ENCODE measurements at places on chromosomes 3 and 15.

GRCh38 chr3:115931581-115931980 lies 308.3 kb downstream of the GAP43 start:
- no peak for DNase-seq

GRCh38 chr3:163735394-163735793 lies 1342.9 kb downstream of the SI start:
- no peak for DNase-seq

GRCh38 chr3:184295771-184296170 lies 3.3 kb upstream of the PSMD2 start:
- DNase-seq = no peak

DNA sequence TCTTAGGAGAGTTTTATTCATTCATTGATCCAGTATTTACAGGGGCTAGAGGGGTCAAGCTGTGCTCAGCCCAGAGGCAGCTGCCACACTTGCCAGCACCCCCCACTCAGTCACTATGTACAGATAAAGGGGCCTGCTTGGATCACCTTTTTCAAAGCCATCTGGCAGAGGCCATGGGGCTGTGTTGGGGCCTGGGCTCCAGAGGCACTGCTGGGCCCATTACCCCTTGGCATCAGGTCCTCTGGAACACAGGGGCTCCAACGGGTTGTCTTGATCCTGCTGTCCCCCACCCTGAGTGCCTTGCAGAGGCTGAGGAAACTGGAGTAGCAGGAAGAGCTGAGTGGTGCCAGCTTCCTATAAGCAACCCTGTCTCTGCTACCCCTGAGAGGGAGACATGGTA lies 43.9 kb downstream of the SEMA3G start:
- no peak for DNase-seq

DNA sequence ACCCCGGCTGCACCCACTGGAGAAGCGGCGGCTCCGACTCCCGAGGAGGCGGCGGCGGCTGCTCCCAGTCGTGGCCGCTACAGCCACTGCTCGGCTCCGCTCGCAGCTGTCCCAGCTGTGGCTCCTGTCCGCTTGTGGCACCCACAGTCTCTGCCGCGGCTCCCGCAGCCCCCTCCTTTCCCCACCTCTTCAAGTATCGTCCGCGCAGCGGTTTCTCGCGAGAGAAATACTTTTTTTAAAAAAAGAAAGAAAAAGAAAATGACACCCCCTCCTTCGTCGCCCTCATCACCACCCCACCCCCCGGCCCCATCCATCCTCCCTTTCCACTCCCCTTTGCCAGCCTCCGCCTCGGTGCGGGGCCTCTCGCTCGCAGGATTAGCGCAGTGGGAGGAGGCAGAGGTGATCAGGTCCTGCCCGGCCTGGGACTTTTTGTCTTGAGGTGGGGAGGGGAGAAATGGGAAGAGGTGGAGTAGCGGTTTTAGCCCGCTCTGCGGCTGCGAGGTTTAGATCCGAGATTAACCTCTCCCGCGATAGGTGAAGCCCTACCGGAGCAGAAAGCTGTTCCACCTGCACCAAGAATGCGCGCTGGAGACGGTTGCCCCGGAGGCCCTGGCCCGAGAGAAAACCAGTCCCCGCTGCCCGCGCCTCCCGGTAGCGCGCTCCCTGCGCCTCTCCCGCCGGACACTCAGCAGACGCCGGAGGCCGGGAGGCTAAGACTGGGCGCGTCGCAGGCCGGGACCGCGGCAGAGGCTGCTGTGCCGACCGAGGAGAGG lies at the start of gene FBN1:
TSS of gene FBN1 (minus strand) at position 152 of the 773 bp plus-strand sequence. CDS start 940 bp downstream, outside the sequence.
- peak; percentile 25 for DNase-seq

DNA sequence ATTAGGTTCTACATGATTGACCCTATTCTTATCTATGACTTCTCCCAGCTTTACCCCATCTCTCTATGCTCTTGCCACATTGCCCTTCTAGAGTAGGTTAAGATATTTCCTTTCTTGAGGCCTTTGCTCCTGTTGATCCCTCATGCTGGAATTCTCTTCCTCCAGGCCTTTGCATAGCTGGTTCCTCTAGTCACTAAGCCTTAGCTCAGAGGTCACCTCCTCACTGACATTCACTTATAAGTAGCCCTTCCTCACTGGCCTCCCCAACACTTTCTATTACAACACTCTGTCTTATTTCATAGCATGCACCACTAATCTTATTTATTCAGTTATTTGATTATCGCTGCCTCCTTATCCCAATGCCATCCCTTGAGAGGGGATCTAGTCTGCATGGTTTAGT lies 228.4 kb upstream of the COL8A1 start:
- DNase-seq = no peak

DNA sequence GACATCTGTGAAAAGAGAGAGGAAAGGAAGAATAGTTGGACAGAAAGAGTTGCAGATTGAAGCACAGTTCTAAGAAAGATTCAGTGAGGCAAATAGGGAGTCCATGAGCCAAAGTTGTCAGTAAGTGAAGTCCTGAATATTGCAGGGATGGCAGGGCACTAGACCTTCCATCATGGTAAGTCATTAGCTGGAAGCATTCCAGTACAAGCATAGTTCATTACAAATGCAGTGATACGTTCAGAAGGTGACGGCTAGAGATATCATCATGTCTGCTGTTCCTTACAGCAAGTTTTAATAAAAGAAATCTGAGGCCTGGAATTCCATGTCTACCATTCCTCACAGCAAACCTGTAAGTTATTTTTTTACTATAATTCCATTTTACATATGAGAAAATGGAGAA lies 720.1 kb downstream of the GBE1 start:
- DNase-seq = no peak

DNA sequence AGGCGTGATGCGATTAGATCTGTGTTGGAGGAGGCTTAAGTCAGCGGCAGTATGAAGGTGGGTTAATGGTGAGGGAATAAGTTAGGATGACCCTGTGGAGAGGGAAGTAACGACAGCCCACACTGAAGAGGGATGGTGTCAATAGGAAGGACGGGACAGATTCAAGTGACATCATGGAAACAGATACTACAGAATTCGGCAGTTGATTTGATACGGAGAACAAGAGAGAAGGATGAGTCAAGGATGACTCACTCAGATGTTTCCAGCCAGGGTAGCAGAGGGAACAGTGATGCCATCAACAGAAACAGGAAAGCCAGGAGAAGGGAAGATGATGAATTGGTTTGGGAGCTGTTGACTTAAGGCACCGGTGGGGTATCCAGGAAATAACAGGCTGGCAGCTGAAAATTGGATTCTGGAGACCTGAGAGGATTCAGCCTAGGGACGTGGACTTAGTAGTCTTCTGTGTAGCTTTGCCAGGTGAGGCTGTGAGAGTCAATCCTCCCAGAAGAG lies 38.0 kb downstream of the SHC4 start:
- DNase-seq = no peak

GRCh38 chr3:16480861-16481545 lies 32.5 kb downstream of the RFTN1 start:
- no peak for DNase-seq

DNA sequence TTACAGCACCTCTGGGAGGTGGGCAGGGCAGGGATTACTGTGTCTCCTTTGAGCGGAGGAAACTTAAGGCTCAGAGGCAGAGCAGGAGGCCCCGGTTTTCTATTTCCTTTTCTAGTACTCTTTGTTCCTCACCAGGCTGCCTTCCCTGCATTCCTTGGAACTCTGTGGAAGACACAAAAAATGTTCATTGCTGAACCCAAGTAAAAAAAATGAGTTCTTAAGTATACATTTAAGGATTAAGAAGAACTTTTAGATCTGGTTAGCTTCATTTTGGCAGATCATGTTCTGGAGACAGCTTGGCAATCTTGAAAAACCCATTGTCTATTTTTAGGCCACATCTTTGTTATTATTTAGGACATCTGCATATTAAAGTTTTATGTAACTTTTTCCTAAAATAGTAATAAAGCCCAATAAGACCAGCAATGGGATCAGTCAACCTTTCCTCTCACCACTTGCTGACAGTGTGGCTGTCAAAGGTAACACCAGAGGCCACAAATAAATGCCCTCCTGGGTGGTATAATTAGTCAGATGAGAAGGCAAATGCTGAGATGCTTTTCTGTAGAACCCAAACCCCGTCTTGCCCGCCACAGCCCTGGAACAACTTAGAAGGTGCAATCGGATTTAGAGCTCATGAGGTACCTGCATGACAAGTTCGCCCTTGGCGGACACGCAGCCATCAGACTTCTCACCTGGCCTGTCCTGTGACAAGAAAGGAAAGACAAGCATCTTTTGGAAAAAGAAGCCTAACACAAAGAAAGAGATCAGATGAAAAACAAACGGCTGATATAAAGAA lies 97.2 kb downstream of the DGKG start:
- no peak for DNase-seq

GRCh38 chr3:129824926-129825541 lies 68.5 kb downstream of the TMCC1 start:
- DNase-seq = peak; percentile 22

- DNase-seq = no peak
Measured at GRCh38 chr3:72446218-72447058, 401.8 kb downstream of the SHQ1 start.

GRCh38 chr3:134328147-134328591 lies 46.1 kb downstream of the AMOTL2 start:
- DNase-seq = no peak

DNA sequence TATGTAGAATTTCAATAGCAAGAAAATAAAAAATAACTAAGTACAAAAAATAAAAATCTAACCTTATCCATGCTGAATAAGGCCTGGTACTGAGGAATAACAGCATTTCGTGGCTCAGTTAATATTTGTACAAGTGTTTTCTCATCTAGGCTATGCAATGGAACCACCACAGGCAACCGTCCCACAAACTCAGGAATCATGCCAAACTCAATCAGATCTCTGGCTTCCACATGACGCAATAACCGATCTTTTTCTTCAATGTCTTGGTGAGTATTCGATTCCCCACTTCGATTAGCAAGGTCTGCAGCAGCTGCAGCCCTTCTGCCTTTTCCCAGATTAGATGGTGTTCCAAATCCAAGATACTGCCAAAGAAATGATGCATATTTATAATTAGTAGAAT lies 21.1 kb upstream of the PDCD7 start:
- DNase-seq = no peak
